Ecto neural progenitor cell (in vitro differentiated cells): ENCODE measurements at places on chromosomes 5 and 9.

DNA sequence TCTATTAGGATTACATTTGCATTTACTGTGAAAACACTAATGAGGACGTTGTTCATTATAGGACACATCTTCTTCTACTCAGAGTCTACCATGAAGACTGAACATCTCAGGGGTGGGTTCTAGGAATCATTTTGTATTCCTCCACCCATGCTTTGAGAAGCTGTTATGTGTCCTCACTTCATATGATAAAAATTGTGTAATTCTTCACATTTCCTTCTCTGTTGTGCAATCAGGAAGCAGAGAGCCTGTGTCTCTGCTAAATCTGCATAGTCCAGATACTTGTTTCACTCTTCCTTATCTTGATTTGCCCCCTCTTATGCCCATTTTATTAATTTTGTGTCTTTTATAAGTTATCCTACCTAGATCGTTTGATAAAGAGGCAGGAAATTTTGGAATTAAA is 97.8 kb upstream of the IQGAP2 start:
- DNase-seq = no peak

DNA sequence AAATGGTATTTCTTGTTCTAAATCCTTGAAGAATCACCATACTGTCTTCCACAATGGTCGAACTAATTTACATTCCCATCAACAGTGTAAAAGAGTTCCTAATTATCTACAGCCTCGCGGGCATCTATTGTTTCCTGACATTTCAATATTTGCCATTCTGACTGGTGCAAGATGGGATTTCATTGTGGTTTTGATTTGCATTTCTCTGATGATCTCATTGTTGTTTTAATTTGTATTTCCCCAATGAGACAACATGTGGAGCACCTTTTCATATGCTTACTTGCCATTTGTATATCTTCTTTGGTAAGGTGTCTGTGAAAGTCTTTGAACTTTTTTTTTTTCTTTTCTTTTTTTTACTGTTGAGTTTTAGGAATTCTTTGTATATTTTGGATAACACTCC is 473.6 kb downstream of the KCTD16 start:
- no peak for DNase-seq

- DNase-seq = no peak
Observed at GRCh38 chr9:18989097-18989496, 43.9 kb downstream of the SAXO1 start.

- no peak for DNase-seq
Observed at GRCh38 chr9:110334183-110334582, 3.5 kb downstream of the TXNDC8 start.

DNA sequence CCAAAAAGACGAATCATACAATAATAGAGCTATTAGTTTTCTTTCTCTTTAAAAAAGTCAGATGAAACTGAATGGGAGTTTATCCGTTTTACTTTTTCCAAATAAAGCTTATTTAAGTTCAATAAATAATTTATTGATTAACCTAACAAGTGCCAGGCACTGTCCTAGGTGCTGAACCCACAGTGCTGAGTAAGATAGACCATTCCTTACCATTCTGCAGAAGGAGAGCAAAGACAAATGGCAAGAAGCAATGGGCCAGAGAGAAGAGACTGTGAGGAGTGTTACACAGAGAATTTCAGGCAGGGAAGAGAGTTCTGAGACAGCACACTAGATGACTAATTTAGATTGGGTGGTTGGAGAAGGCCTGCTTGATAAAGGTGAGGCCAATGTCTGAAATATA is 127.2 kb downstream of the AUH start:
- no peak for DNase-seq

DNA sequence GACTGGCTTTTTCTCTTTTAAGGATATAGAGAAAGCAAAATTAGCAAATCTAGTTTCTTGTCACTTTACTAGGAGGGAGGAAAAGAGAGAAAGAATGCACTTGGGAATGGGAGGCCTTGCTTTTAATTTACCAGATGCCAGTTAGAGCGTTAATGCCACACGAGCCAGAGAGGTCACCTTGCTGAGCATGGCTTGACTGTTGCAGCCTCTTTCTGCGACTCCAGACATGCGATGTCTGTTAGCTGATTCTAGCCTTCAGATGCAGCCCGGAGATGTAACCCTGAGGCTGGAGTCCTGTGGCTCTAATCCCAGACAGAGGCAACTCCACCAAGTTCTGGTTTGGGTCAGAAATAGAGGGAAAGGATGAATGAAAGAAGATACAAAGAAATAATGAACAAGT is 152.5 kb downstream of the TRIO start:
- no peak for DNase-seq

DNA sequence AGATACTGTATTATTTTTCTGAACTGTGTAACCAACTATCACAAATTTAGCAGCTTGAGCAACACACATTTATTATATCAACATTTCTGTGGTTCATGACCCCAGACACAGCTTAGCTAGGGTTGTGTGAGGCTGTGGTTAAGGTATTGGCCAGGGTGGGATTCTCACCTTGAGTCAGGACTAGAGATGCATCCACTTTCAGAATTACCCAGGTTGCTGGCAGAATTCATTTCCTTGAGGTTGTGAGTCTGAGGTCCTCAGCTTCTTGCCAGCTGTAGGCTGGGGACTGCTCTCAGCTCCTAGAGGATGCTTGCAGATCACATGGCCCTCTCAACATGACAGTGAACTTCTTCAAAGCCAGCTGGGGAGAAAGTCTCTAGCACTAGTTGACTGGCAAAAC is 122.5 kb upstream of the RASGRF2 start:
- DNase-seq = no peak

- DNase-seq = no peak
Observed at GRCh38 chr5:15366676-15367391, 133.1 kb upstream of the FBXL7 start.

- no peak for DNase-seq
Observed at GRCh38 chr9:114925039-114925438, 5.4 kb downstream of the TNFSF8 start.

DNA sequence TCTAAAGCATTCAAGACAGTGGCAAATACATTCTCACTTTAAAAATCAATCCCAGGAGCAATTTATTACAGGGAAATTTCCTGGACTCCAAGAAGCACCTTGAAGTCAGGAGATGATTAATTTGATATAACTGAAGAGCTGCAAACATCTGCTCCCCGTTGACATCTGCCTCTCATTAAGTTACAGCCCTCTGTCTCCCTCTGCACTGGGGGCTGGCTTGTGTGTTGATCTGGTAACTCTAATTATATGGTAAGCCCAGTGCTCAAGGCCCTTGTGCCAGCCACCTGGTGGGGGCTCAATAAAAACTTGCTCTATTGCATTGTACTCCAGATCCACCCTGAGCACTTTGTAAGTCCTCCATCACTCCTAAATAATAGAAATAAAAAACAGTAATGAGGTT is 131.1 kb upstream of the ZNF462 start:
- DNase-seq = no peak

DNA sequence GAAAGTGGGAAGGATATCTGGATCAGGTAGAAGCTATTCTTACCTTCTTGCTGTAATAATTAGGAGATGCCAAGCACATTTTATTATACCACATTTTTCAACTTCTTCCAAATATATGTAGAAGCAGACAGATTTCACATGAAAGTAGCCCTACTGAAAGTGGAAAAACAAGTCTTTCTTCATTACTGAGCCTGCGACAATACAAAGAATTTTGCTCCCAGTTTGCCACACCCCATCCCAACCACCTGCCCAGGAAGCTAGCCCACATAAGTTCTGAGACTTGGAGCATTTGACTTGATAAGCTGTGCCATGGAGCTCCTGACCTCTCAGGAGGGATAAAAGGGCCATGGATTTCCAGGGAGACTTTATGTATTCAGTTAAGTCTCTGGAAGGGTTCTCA is 249.1 kb upstream of the ADCY2 start:
- no peak for DNase-seq

- no peak for DNase-seq
Observed at GRCh38 chr5:60538955-60539866, 160.8 kb downstream of the DEPDC1B start.

DNA sequence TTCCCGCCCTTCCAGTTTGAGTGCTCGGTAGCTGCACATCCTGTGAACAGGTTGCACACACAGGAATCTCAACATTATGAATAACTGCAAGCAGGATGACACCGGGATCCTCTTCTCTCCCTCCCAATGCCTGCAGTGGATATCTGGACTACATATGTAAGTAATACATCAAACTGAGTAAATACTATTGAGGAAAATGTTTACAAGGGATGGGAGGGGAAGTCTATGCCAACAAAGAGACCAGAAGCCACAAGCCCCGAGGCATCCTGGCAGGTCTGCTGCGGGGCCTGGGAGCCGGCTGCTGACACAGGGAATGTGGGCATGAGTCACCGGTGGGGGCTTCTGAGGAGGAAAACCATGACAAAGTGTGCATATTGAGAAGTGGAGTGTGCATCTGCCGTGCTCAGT is 8.6 kb upstream of the ANKRD33B start:
- DNase-seq = no peak

GRCh38 chr5:132291026-132291425 is 3.2 kb upstream of the SLC22A4 start:
- no peak for DNase-seq

DNA sequence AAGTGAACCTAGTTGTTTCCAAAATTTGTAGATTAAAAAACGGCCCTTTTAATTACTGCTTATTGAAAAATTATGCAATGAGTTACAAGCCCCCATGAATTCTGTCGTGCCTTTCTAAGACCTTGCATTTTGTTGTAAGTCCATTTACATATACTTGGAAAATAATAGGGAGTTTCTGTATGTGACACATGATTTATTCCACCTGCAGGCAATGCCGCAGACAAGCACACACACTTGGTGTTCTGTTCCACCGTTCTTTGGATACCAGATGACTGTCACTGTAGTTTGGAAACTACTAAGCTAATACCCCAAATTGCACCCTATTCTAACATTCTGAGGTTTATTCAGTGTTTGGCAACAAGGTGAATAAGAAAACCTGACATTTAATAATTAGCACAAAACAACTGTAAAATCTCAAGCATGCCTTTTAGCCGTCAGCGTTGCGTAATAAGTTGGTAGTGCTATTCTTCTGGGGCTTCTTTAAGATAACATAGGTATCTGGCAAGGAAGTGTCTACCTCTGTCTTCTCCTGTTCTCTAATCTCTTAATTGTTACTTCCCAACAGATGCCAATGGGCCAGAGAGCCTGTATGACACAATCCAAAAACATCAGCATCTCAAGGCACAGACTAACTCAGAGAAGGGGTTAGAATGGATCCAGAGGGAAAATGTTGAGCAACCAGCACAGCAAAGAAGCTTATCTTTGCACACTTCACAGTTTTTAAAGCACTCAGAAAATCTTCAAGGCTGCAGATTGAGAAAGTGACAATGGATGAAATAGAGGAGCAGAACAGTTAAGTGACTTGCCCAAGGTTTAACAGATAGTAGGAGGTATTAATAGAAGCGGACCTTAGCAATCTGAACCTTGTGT is 48.2 kb upstream of the DPYSL3 start:
- DNase-seq = no peak

DNA sequence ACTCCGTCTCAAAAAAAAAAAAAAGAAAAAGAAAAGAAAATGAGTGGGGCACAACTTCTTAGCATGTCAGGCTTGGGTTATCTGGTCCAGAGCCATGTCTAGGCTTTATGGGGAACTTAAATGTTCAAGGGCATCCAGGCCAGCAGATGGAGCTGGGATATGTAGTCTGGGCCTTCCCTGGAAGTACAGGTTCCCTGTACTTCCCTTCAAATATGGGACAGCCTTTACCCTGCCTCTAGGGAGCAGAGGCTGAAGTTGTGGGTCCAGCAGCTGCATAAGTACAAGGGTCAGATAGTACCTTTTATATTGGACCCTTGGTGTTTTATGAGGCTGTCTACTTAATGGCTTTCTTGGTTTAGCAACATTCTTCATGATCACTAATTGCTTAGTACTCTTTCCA is 42.1 kb downstream of the FAF2 start:
- DNase-seq = no peak

GRCh38 chr9:7782400-7783120 is 17.0 kb downstream of the DMAC1 start:
- no peak for DNase-seq

GRCh38 chr9:30075451-30076199 is 2308.8 kb upstream of the ACO1 start:
- DNase-seq = no peak

- no peak for DNase-seq
Observed at GRCh38 chr5:78717674-78718584, 69.4 kb upstream of the LHFPL2 start.

GRCh38 chr5:14851050-14851419 is 20.5 kb downstream of the ANKH start:
- peak; percentile 55 for DNase-seq
